Hematopoietic multipotent progenitor cell treated with erythropoietin and hydrocortisone succinate and interleukin-3 and kit ligand, for 6 days (in vitro differentiated cells): ENCODE measurements at places on chromosomes 2 and 18.

DNA sequence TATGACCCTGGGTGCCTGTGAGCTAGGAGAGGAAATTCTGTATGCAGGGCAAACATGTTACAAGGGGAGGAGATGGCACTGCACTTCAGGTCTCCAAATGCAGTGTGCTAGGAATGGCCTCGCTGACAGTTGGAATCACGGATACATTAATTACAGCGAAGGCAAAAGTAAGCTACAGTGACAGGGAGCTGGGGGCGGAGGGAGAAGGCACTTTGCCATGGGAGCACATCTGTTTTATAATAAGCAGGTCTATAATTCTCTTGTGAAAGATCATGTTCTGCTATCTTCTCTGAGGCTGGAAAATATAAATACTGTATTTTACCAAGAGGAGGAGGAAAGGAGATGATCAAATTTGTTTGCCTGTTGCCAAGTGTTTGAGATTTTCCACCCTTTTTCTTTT is 56.3 kb upstream of the FZD5 start:
- no peak for DNase-seq

GRCh38 chr2:120772261-120772660 is 36.6 kb downstream of the GLI2 start:
- no peak for DNase-seq

GRCh38 chr2:7190587-7191324 is 273.5 kb downstream of the RNF144A start:
- DNase-seq: no peak

GRCh38 chr18:28350821-28351220 is 173.9 kb upstream of the CDH2 start:
- DNase-seq: no peak

GRCh38 chr18:50192995-50193795 is 1.8 kb downstream of the MYO5B start:
- DNase-seq: no peak

DNA sequence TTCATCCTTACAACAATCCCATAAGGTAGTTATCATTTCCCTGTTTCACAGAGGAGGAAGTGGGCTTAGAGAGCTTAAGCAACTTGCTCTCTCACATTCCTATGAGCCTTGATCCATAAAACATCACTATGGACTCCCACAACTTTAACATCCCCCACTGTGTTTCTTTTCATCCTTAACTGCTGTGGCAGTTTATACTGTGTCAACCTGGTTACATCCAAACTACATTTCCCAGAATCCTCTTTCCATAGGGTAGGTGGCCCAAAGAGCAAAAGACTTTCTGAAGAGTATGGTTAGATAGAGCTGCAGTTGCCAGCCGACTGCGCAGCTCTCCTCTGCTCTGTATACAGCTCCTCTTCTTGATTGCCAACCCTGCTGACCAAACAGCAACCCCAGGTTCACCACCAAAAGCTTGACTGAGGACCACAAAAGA is 22.5 kb downstream of the MAP3K2 start:
- no peak for DNase-seq

DNA sequence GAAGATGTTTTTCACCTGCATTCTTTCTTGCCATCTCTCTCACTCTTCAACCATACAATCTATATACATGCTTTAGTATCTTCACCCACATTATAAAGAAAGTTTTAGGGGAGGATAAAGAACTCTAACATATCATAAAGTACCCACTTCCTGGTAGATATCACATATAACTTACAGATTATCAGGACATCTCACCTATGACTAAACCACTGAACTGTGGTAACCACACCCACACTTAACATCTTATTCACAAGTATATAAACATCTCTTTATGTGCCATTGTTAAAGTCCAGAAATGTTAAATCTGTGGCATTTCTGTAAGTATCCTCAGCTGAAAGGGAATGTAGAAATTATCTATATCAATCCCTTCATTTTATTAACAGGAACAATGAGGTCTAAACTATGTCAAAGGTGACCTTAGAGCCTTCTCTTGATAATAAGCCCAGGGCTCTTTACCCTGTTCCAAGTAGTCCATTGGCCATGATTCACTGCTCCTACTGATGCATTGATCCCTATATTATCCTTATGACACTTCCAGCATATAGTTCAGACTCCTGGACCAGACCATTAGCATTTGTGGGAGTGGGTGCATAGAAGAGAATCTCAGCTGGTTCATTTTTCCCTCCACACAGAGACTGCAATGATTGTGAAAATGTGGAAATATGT is 182.4 kb downstream of the SUCLG1 start:
- DNase-seq: no peak

DNA sequence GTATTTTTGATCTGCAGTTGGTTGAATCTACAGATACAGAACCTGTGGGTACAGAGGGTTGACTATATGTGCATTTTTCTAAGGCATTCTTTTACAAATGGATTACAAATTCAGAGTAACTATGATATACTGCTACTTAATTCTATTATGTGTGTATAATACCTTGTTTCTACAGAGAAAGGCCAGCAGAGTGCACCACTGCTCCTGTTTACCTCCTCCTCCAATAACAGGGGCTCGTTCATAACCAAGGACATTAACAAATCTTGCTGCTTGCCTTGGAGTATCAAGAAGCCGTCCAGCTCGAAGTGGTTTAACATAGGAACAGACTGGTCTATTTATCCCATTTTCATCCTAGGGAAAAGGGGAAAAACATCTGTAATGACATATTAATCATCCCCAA is 16.4 kb downstream of the CEP76 start:
- DNase-seq: peak; percentile 59

DNA sequence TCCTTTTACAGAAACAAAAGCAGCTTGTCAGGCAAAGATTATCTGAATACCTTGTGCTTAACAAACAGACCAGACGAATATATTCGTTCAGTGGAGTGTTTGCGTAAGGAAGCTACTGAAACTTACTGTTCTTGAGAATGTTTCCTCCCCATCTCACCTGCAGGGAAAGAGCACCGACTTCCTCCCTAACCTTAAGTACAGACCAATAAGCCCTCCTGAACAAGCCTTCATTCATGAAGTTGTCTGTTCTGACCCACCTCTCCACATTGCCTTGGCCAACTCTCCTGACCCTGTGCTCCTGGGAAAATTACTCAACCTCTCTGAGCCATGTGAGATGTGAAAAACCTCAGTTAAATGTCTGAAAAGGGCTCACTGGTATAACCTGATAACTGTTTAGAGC is 35.2 kb downstream of the STK39 start:
- DNase-seq: no peak

GRCh38 chr2:239650674-239651073 is 249.9 kb upstream of the HDAC4 start:
- no peak for DNase-seq

DNA sequence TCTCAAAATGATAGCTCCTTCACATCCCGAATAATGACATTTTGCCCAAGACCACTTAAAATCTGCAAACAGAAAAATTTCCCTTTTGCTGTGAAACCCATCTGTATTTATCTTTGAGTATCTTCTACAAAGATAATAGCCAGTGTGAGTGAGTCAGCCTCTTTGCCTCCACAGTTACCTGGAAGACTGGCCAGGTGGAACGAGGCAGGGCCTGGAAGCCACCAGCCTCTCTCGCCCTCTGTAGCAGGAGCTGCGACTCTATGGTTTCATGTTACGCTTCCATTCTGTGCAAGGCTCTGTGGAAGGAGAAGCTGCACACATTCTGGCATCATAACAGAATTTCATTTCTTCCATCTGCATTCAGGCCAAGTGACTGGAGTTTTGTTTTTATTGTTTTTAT is 9.5 kb downstream of the ELP2 start:
- no peak for DNase-seq

GRCh38 chr2:118850901-118851415 is 3.5 kb upstream of the EN1 start:
- DNase-seq: no peak

- DNase-seq: no peak
Measured at GRCh38 chr2:117308861-117309770, 505.4 kb upstream of the DDX18 start.

GRCh38 chr18:48186131-48186766 is 222.9 kb downstream of the ZBTB7C start:
- no peak for DNase-seq

- DNase-seq: peak; percentile 24
Measured at GRCh38 chr2:178194600-178195389, 483 bp downstream of the OSBPL6 start.

DNA sequence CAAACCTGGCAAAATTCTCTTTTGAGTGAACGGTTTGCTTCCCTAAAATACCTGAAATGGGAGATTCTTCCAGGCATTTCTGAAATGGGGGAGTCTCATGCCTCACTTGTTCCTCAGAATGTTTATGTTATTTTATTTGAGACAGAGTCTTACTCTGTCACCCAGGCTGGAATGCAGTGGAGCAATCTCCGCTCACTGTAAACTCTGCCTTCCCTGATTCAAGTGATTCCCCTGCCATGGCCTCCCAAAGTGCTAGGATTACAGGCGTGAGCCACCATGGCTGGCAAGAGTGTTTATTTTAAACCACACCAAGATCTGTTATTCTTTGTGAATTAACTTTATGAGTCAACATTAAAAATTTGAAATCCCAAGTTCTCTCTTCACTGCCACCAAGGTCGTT is 6.4 kb upstream of the FHL2 start:
- DNase-seq: no peak

- no peak for DNase-seq
Measured at GRCh38 chr18:23504720-23505119, 1.4 kb downstream of the RMC1 start.

DNA sequence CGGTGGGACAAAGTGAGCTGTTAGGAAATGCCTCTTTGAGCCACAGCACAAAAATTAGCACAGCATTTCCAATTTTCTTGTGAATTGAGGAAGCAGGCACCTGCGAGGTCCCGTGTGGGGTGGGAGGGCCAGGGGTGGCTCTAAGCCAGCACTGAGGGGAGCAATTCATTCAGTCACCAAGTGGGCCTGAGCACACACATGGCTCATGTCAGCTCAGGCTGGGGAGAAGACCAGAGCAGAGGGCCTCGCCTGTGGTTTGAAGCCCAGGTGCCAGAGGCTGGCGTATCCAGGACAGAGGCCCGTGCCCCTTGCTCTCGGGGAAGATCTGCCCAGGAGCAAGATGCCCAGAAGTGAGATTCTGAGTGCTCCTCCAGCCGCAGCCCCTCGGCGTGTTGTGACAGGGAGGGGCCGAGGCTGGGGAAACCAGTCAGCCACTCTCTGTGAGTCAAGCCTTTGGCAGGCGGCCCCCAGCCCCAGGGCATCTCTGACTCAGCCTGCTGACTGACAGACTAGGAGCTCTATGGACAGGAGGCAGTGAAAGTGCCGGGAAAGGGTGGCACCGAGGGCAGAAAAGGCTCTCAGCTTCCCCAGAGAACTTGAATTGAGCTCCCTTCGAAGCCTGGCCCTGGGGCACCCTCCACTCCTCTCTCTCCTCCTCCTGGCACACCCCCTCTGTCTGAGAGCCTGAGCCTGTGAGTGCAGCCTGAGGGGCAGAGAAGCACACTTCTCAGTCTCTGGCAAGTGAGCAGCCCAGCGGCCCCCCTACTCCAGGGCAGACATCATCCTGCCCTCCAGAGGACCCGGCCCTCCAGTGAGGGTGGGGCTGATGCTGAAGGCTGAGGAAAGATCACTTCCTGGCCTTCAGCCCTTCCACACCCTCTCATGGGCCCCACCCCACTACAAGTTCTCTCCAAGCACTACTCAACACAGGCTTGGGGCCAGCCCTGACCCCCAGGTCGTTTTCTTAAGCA is 32.3 kb downstream of the CYP26B1 start:
- no peak for DNase-seq

DNA sequence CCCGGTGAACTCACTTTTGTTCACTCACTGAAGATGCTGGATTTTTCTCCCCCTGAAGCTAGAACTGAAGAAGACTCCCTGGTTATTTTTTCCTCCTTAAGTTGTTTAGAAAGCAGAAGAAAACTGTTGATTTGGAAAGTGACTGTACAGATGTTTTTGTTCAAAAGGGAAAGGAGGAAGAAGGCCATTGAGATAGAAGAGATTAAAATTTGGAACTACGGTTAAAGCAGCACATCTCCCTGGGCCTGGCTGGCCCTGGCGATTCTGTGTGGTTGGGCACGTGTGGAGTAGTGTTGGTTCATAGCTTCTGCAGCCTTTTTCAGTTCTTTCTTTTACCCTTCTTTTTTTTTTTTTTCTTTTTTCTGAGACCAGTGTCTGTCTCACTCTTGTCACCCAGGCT is 109.2 kb downstream of the MAP4K4 start:
- DNase-seq: peak; percentile 65

GRCh38 chr2:134206573-134206972 is 47.3 kb upstream of the MGAT5 start:
- DNase-seq: no peak

- peak; percentile 50 for DNase-seq
Measured at GRCh38 chr18:78542204-78542603, 437.4 kb upstream of the SALL3 start.

- DNase-seq: peak; percentile 27
Measured at GRCh38 chr18:57803103-57803969, at the start of gene ATP8B1. Gene ATP8B1 (minus strand): TSS chr18:57803315. CDS start chr18:57731807, 71,508 bp downstream.

- peak; percentile 43 for DNase-seq
Measured at GRCh38 chr2:106189325-106189724, 4.8 kb downstream of the UXS1 start.

DNA sequence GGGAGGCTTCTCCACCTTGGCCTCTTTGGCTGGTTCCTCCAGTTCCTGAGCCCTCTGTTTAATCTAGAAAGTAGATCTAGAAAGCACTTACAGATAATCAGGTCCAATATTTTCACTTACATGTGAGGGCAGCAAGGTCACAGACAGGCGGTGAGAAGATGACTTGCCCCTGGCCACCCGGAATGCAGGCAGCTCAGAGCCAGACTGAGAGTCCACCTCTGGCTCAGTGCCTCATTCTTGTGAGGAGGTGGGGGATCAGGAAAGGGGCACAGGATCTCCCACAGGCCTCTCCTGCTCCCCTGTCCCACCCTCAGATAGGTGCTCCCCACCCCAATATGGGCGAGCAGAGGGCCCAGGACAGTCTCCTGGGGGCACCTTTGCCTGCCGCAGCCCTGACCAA is 5.8 kb downstream of the WNT6 start:
- DNase-seq: no peak

GRCh38 chr2:186697536-186697935 is 3.7 kb downstream of the FAM171B start:
- DNase-seq: no peak

DNA sequence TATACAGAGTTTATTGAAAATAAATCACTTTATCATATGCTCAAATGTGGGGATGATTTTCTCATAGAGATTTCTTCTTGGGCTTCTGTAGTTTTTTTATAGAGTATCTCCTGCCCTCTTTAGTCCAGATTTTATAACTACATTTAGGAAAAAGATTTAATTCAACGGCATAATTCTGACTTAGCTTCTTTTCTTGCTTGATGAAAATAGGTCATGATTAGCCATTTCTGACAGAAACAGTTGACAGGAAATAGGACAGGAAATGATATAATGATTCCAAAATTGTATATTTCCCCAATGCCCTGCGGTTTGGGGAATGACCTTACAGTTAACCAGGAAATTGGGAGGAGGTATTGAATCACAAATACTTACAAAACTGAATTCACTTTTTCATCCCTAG is 1531.9 kb upstream of the ACVR2A start:
- DNase-seq: peak; percentile 21

- DNase-seq: no peak
Measured at GRCh38 chr2:210442457-210442856, 34.1 kb downstream of the LANCL1 start.
